ENCODE measurements at places on chromosomes 7 and 10.
A peak's percentile ranks its signal among the peaks of the same experiment; 100 is the strongest.

DNA sequence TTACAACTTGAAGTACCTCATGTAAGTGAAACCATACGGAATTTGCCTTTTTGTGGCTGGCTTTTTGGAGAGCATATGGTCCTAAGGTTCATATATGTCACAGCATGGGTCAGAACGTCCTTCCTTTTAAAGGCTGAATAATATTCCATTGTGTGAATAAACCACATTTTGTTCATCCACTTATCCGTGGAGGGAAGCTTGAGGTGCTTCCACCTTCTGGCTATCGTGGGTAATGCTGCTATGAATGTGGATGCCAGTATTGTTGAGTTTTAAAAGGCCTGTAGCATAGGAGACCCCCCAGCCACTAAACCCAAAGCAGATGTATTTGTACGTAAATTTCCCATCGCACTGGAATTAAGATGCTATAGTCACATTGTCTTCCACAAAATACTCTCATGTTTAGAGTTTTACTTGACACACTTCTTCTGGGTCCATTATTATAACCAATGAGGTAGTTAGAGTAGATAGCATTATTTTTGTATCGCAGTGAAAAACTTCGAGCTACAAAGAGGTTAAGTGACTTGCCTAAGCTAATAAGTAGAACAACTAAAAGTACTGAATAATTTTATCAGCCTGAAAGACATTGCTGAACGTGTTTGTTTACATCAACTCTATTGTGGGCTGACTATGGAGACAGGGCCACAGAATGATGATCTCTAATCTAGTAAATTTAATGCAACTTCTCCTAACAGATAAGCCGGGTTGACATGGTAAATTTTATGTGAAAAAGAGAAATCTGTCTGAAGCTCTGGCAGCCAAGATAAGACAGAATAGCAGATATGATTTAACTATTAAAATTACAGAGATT, 183.0 kb upstream of the CTBP2 start:
- DNase-seq: no peak

- DNase-seq: peak; percentile 66
These were observed 126.5 kb downstream of the ZMIZ1 start for GRCh38 chr10:79195091-79195923.

- DNase-seq: no peak
These were observed 69.4 kb downstream of the VOPP1 start for GRCh38 chr7:55502858-55503440.

DNA sequence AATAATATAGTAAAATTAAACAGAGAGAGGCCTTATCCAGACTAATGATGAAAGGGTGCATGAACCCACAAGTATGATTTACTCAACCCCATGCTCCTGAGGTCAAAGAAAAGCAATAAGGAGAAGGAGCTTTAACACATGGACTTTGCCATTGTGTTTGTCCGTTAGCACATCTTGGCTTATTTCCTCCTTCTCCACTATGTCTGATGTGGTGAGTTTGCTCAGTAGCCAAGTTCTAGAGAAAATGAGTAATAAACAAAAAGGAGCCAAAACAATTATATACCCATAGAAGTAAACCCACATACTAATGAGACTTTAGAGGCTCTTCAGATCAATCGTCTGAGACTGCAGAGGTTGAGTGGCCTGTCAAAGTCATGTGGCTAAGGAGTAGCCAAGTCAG, 26.1 kb upstream of the ADD3 start:
- no peak for DNase-seq

DNA sequence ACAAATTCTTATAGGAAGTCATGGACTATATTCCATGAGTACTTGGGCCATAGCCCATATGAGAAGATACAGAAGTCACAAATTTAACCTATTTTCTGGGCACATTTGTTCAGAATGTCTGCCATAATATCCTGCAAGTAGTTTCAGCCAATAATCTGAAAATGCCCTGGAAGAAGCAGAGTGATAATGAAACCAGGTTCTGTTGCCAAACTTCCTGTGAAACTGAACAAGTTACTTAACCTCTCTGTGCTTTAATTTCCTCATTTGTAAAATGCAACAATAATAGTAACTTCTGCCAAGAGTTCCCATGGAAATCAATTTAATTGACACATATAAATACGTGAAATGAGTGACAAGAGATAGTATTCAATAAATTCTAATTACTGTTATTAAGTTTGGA, 88.8 kb downstream of the SEMA3C start:
- DNase-seq: no peak

- no peak for DNase-seq
These were observed 6.4 kb upstream of the HKDC1 start for GRCh38 chr10:69213591-69214311.

GRCh38 chr10:4130685-4131084, 345.7 kb upstream of the KLF6 start:
- DNase-seq: no peak

GRCh38 chr10:14186245-14186644, 144.5 kb downstream of the FRMD4A start:
- DNase-seq: no peak

GRCh38 chr10:133165556-133166503, 5.8 kb downstream of the KNDC1 start:
- DNase-seq: no peak

Measured in stimulated activated naive CD4-positive, alpha-beta T cell (primary cell).